ENCODE measurements at places on chromosomes 11 and 22. TPM values are rescaled to one million over a fixed set of nuclear protein-coding genes. Genes with fewer than 3 reads are reported as not detected.

The ADORA2A gene
- not detected for total RNA-seq

The PRG3 gene
- total RNA-seq, result not detected

The CCDC15 gene
- 2.5 TPM for total RNA-seq

The KRTAP5-7 gene
- not detected for total RNA-seq

The PACSIN3 gene
- 85.1 TPM for total RNA-seq

The PHLDA2 gene
- 126 TPM for total RNA-seq

The TTC28 gene
- total RNA-seq, result 1.8 TPM

The TMEM191C gene
- total RNA-seq, result 1.5 TPM

The SCN3B gene
- not detected for total RNA-seq

The FAM180B gene
- not detected for total RNA-seq

The ATL3 gene
- total RNA-seq, result 24.3 TPM

All from airway epithelial cell (primary cell).